ENCODE measurements at places on chromosomes 4 and X.

DNA sequence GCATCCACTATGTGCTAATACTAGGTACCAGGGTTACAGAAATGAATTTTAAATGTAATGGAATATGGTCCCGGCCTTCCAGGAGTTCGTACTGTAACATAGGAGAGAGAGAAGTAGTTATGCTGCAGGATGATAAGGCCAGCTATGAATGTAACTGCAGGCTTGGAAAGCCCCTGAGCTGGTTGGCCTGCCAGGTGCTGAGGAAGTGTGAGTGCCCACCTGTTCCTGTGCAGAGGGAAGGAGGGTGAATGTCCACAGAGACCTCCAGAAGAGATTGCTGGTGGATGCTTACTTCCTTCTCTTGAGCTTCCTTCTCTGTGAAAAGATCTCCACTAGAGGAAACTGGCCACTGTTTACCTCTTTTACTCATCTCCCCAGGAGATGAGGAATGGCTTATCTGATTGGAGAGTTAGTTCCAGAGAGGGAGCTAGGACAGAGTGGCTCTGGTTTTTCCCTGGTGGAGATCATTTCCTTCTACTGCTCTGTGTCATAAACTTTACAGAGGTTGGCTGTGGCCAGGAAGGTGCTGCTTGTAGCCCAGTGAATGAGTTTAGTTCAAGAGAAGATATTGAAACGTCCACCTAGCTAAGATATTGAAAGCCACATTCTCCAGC is 114.0 kb upstream of the LNX1 start:
- DNase-seq = no peak

- no peak for DNase-seq
Measured at GRCh38 chr4:184628103-184628502, 21.1 kb downstream of the CASP3 start.

- no peak for DNase-seq
Measured at GRCh38 chrX:40106676-40107290, 9.0 kb upstream of the BCOR start.

- DNase-seq = no peak
Measured at GRCh38 chr4:185847352-185848097, 35.5 kb upstream of the SORBS2 start.

GRCh38 chrX:2647627-2648026 is 43.5 kb upstream of the CD99 start:
- no peak for DNase-seq

DNA sequence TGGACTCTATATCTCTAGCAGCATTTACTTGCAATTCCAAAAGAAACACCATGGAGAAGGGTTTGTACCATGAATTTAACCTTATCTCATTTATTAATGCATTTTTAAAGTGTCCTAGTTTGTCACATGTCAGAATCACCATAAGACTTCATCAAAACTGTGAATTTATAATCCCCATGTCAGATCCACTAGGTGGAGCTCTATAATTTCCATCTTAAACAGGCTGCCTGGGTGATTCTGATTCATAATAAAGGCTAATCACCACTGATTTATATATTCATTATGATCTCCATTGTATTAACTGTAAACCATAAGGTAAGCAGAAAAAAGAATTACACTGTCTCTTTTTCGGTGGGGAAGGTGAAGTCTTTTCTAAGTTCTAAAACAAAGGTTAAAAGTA is 4.0 kb downstream of the TCEAL2 start:
- no peak for DNase-seq

GRCh38 chr4:81845273-81845672 is 373.6 kb upstream of the RASGEF1B start:
- no peak for DNase-seq

- DNase-seq = no peak
Measured at GRCh38 chrX:115583496-115584004, 22.6 kb downstream of the PLS3 start.

GRCh38 chr4:85784947-85785346 is 310.0 kb downstream of the ARHGAP24 start:
- DNase-seq = no peak

DNA sequence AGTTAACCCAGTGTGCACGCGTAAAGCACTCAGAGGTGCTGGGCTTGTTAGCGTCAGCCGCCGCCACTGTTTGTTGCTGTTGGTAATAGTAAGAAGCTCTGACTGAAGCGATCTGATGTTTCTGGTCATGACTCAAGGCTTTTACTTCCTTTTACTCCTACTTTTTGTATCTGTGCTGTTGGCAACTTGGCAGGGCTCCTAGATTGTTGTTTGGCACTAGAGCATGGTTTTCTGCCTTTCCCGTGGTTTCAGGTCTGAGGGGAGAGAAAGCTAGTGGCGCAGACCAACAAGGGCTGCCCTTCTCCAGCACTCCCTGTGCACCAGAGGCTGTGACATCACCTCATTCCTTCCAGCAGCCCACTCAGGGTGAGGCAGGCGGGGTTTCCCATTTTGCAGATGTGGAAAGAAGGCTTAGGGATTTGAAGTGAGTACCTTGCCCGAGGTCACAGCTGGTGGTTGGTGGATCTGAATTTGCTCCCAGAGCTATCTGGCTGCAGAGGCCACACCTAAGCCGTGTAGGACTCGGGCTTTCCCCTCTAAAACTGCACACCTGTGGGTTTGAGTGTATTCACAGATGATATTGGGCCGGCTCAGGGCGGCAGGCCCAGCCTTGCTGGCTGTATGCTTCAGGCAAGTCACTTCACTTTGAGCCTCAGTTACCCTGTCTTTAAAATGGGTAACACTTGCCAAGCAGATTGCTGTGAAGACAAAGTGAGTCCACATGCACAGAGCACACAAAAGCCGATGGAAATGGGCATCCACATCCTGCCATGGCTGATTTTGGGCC is 51.2 kb upstream of the TADA2B start:
- no peak for DNase-seq

- DNase-seq = no peak
Measured at GRCh38 chr4:122715221-122715620, 17.3 kb upstream of the BBS12 start.

DNA sequence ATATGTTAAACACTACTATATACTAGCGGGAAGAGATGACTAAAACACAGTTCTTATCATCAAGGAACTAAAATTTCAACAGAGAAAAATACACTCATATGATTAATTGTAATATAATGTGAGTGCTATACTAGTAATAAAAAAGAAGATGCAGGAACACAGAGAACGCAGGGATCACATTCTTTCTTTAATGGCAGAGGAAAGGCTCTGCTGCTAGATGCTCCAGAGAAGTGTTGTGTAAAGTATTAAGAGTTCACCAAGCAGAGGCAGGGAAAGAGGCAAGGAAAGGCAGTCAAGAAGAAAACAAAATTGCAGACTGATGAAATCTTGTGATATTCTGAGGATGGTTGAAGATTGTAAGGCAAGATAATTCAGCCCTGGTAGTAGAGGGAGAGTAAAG is 394.7 kb downstream of the PDGFC start:
- DNase-seq = no peak

DNA sequence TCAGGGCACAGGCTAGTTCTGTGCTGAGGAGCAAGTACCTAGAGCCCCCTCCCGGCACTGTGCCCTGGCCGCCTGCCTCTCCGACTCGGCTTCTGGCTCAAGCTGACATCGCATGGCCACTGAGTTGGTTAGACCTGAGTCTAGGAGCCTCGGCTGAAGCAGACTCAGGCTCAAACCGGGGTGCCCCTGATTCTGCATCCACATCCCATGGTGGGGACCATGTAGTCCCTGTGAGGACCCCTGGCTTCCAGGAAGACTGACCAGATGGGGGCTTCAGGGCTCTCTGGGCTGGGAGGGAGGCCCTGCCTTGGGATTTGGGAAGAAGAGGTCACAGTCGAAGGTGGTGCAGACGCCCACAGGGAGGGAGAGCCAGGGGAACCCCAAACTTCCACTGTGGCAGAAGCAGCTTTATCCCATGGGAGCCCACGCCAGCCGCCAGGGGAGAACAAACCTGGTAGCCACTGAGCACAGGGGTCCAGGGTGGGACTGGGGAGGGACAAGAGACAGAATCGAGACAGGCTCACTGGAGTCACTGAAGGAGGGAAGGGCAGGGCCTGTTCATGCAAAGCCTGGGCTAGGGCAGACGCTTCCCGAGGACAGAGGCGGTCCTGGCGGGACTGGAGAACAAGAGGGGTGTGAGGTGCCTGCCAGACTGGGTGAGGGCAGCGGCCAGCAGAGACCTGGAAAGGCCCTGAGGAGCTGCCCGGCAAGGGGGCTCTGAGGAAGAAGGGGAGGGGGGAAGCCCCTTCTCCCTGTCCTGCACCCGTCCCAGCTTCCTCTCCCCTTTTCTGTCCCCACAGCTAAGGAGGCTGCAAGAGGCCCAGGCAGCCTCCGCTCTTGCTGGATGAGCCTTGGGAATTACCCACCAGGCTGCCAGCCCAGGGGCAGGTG is 1.1 kb downstream of the PDE6B start:
- no peak for DNase-seq

DNA sequence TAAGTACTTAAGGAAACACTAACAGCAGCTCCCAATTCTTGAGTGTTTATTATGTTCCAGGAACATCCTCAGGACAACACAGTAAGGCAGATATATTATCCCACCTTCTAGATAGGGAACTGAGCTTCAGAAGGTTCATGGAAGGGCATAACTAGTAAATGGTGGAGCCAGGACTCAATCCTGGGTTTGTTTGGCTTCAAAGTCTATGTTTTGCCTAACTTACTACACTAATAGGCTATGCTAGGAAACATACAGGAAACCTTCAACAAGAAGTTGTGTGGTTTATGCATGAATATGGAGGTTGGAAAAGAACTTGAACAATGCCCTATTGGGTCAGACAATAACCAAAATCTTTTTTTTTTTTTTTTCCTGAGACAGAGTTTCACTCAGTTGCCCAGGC is 72.5 kb upstream of the GPR34 start:
- no peak for DNase-seq

- DNase-seq = no peak
Measured at GRCh38 chr4:84501202-84501503, 2.1 kb upstream of the NKX6-1 start.

Measured in T-cell (primary cell).